ENCODE measurements at places on chromosomes 5 and 9. TPM values are rescaled to one million over a fixed set of nuclear protein-coding genes. Genes with fewer than 3 reads are reported as not detected.

DNA sequence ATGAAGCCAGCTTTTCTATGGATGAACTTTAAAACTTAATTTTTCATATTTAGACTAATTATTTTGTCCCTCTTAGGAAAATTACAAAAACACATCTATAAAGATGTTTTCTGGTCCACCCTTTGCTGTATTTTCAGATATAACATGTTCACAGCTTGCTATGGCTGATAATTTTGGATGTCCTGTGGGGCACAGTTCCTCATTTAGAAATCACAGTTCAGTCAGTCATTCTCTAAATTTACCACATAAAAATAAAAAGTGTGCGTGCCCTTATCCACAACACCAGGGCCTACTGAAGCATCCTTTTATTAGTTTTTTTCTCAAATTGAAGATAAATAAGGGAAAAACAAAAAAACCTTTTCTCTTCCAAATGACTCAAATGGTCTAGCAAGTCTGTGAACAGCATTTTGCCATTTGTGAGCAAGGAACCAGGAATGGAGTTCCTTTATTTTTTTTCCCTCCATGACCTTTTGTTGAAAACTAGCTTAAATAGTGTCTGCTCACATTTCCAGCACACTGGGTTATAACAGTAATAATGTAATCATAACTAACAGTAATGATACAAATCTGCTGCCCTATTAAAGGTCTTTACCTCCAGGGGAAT, 87.1 kb downstream of the CEMIP2 start:
- no peak for DNase-seq

DNA sequence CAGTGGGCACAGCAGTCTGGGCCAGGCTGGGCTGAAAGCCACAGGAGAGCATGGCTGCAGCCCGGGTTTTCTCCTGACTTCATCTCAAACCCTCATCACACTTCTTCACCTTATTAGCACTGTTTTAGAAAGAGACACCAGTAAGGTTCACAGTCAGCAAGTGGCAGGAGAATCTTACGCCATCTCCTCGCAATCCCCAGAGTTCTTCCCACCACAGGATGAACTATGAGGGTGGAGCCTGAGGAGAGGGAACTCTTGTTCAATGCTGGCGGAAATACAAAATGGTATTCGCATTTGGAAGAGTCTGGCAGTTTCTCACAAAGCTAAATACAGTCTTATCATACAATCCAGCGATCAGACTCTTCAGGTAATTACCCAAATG, 14.7 kb downstream of the BICD2 start:
- DNase-seq: no peak

DNA sequence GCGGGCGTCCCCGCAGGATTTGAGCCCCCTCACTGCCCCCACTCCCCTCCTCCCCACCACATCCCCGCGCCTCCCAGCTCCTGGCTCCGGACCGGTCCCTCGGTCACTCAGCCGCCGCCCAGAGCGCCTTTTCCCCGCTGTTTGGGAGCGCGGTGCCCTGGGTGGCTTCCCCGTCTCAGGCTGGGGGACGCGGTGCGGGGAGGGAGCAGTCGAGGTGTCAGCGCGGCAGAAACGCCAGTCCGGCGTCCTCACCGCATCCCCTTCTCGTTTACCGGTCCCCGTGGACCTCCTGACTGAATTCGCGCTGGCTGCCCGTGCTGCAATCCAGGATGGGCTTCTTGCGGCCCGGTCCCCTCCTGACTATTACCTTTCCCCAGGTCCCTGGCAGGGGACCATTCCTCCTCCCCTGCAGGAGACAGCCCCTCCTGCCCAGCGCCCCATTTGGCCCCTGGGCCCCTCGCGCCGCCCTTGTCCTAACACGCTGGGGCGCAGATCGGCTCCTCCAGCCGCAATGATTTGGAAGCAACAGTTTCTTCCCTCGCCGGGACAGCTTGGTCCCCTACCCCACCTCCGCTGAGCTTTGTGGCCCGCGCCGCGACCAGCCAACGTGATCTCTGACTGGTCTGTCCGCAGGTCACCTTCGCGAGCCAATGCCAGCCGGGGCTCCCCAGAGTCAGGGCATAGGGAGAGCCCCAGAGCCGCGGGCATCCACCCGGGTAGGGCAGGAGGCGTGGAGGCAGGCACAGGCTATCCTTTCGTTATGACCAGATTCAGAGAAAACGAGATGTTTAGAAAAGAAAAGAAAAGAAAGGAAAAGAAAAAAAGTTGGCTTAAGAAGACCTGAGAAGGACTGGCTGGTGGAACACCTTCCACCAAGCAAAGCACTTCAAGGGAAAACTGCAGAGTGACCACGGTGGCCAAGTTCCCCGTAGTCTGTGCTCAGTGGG, 1.2 kb downstream of the ANKRD33B start:
- DNase-seq: no peak

DNA sequence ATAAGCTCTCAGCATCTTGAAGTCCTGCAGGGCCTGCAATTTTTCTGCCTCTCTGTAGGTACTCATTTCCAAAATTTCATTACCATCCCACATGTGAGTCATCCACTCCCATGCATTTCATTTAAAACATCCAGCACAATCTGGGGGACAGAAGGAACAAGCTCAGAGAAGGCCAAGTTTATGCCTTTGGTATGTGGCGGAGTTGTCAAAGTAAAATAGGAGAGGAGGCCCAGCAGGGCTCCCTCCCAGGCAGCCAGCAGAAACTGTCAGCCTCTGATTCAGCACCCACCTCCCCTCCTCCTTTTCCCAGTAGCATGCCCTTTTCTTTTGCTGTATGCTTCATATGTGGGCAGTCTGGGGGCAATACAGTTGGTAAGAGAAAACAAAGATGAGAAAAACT, 126.4 kb upstream of the ZNF366 start:
- no peak for DNase-seq

DNA sequence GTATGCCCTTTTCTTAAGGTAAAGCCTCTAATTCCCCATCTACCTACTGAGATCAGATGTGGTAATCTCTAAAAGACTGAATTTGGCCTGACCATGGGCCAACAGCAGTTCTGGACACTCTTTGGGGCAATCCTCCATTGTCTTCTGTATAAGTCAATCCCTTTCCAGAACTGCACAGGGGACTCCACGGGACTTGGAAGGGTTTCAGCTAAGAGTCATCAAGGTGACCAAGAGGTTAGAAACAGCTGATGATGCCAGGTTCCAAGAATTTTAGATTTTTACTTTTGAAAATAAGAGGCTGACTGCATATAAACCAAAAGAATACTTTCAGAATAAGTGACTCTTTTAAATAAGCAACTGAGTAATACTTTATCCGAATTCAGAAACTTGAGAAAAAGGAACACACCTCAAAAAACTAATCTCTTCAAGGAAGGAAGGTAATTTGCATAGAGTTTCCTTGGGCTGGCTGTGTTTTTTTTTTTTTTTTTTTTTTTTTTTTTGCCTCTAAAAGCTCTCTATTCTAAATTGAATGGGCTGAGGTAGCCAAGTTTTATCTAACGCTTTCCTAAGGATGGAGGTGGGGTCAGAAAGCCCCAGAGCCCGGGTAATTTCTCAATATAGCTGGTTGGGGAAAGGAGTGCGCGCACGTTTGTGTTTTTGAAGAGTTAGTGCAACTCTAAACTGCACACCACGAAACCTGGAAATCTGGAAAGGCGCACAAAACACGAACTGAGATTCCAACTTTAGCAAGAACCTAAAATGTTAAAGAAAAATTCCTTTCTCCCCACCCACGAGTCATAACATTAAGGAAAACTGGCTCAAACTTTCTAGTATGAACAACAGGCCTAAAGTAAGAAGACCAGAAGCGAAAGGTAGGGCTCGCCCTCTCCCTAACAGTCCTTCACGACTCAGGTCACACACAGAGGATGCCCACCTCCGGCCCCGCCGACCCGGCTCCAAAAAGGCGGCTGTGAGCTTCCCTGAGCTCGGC, 1.3 kb downstream of the VCP start:
- no peak for DNase-seq

DNA sequence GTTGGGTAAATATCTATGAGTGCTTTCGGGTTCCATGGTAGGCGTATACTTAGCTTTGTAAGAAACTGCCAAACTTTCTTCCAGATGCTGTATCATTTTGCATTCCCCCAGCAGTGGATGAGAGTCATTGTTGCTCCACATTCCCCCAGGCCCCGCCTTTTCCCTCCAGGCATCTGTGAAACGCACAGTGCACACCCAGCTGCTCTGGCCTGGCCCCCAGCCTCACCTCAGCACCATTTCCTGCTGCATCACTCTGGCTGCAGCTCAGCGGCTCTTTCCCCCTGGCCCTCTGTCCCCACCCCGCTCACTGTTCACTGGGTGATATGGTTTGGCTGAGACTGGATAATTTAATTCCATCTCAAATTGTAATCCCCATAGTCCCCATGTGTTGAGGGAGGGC, 76.6 kb upstream of the SPTLC1 start:
- no peak for DNase-seq

- DNase-seq: no peak
Measured at GRCh38 chr5:175281257-175281656, 162.7 kb downstream of the DRD1 start.

GRCh38 chr5:929596-929995, 36.9 kb downstream of the TRIP13 start:
- no peak for DNase-seq

GRCh38 chr5:121053055-121053985, 589.2 kb downstream of the PRR16 start:
- DNase-seq: no peak

DNA sequence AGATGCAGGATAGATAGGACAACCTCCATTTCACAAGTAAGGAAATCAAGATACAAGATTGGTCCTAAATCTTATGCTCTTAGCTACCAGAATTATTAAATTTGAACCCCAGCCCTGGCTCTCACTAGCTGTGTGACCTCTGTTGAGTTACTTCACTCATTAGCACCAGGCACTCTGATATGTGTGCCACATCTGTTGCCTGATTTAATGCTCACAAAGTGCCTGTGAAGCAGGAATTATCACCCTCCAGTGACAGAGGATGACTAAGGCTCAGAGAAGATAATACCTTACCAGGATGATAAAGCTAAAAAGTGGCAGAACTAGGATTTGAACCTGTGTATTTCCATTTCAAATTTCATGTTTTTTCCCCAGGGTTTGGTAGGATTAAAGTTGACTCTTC, 110.0 kb downstream of the PLPPR1 start:
- no peak for DNase-seq

STPG3 gene
- total RNA-seq: 0.09 TPM

RANBP17 gene
- 6.8 TPM for total RNA-seq

IL4 gene
- total RNA-seq: 4.5 TPM

GPR151 gene
- total RNA-seq: under 0.01 TPM

IFNB1 gene
- 0.05 TPM for total RNA-seq

ZNF484 gene
- 9.0 TPM for total RNA-seq

All from thymus (tissue), 14 donors.